ENCODE measurements at places on chromosomes 12 and 14.

DNA sequence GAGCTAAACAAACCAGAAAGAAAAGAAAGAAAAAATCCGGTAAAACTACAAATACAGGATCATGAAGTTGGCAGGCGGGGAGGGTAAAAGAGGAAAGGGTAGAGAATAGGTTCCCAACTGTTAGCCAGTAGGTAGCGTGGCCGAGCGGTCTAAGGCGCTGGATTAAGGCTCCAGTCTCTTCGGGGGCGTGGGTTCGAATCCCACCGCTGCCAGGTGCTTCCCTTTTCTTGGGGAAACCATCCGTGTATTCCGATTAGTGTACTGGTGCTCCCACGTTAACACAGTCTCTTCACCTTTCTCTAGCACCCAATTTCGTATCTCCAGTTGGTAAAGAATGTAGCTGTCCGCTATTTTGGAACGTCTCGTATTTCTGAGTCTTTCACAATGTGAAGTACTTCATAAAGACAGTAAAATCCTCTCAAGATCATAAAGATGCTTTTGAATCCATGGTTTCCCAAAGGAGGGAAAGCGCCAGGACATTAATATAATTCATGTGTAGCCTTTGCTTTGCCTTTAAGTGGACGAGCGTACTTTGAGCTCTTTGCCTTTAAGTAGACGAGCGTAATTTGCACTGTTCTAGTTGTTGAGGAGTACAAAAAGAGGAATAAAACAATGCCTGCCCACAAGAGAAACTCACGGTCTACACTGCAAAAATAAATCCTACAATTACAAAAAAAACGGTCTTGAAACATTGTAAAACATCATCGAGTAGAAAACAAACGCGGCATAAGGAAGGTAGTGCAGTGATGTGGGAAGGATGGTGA is 19.0 kb upstream of the RNASE12 start:
- DNase-seq = peak; percentile 83

- no peak for DNase-seq
These were observed 18.2 kb downstream of the PDE6H start for GRCh38 chr12:14991069-14991468.

- no peak for DNase-seq
These were observed 7.7 kb downstream of the OR6C68 start for GRCh38 chr12:55499810-55500252.

- DNase-seq = no peak
These were observed 11.5 kb upstream of the CPM start for GRCh38 chr12:68944296-68945076.

GRCh38 chr12:99772274-99772673 is 124.7 kb downstream of the GARIN6 start:
- DNase-seq = no peak

GRCh38 chr14:59691266-59691665 is 114.7 kb upstream of the CCDC175 start:
- no peak for DNase-seq

- no peak for DNase-seq
These were observed 385.0 kb downstream of the BCL11B start for GRCh38 chr14:98886982-98887381.

GRCh38 chr12:78703820-78704525 is 160.6 kb upstream of the SYT1 start:
- DNase-seq = no peak

DNA sequence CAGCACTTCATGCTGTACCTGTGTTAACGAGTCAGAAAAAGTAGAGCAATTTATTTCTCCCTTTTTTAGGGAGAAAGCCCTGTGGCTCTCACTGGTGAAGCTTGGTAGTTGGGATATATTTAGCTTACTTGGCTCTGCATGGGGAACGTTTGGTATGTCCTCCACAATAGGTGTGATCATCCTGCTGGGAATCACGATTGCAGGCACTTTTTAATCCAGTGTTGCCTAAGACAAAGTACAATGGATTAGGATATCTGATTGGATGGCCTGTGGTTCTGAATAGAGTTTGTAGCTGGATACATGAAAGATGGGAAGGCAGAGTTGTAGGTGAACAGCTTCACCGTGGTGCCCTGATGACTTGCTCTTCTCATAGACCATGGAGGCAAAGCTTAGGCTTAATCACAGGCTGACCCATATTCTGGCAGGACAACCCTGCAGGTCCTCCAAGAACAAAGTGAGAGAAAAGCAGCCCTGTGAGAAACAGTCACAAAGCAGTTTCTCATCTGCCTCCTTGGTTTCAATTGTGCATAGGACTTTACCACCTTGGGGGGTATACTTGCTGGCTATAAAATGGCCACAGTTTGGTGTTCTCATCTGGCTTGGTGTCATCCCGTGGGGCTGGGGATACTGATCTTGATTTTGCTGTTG is 7.5 kb downstream of the RESF1 start:
- DNase-seq = no peak

GRCh38 chr12:117850048-117850447 is 118.7 kb downstream of the KSR2 start:
- DNase-seq = no peak

DNA sequence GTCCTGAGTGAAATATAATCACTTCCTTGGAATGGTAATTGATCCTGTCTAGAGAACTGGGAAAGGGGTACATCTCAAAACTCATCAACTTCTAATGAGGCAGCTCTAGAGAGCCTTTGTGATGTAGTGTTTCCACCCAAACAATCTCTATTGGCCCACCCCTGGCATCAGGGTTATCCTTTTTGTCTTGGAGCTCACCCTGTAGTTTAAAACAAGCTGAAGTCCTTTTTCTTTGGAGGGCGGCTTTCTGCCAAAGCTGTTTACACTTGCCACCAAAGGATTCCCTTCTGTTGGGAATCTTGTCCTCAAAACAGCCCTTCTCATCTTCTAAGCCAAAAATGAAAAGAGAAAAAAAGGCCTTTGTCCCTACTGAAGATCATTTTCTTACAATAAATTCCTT is 60.6 kb upstream of the GTF2A1 start:
- DNase-seq = no peak

- DNase-seq = peak; percentile 17
These were observed 17.5 kb upstream of the BEGAIN start for GRCh38 chr14:100604709-100605108.

DNA sequence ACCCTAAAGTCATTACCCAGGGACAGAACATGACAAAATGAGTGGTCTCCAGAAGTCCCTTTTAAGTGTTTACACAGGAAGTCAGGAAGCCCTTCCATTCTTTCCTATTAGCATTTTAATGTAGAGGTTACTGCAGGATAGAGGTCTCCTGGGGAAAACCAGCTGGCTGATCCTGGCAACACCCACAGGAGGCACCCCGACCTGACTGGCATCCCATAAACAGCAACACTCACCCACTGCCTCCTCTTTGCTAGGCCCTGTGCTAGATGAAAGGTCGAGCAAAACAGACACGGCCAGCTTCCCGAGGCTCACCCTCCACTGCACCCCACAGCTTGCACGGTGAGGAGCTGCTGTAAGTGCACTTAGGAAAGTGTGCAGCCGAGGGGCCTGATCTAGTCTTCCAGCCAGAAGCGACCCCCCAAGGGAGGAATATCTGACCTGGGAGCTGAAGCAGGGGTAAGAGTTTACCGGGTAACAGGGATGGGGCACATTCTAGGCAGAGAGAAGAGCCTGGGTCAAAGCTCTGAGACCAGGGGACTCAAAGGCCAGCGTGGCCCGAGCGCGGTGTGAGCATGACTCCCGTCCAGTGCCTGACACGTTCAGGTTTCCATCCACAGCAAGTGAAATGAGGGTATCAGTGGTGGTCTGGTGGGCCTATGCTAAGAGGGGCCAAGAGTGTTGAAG is 9.0 kb downstream of the DAZAP2 start:
- DNase-seq = no peak

- DNase-seq = no peak
These were observed 24.4 kb downstream of the PIGH start for GRCh38 chr14:67575684-67576083.

DNA sequence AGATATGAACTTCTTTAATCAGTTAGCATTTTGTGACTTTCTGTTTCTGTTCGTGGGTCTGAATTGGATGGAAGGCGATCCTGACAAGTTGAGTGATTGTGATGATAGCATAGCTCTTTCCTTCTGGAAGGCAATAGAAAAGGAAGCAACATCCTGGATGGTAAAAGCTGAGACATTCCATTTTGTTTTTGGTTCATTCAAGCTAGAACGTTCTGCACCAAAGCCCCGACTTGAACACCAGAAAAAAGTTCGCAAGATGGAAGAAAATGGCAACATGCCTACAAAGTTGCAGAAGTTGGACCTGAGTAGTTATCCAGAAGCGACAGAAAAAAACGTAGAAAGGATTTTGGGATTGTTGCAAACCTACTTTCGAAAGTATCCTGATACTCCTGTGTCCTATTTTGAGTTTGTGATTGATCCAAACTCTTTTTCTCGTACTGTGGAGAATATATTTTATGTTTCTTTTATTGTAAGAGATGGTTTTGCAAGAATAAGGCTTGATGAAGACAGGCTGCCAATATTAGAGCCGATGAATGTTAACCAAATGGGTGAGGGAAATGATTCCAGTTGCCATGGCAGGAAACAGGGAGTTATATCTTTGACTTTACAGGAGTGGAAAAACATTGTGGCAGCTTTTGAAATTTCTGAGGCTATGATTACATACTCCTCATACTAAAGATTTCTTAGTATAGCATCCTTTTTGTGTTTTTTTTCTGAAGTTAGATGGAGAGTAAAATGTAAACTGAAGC is 896 bp downstream of the EID3 start:
- no peak for DNase-seq

GRCh38 chr12:109968032-109968420 is 28.1 kb downstream of the GIT2 start:
- no peak for DNase-seq

DNA sequence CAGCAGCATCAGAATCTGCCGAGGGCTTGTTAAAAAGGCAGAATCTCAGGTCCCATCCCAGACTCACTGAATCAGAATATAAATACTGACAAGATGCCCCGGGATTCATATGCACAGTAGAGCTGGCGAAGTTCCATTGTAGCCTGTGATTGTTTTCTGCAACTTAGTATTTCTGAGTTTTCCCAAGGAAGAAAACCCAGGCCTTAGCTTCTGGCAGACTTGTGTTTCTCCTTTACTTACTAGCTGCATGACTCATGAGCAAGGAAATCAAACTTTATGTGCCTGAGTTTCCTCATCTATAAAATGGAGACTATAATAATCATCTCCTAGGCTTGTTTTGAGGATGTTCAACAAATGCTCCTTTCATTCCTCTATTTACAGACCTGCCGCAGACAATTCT is 278.5 kb upstream of the PLEKHG7 start:
- no peak for DNase-seq

Data from left lung (tissue), 14 donors.